ENCODE measurements at places on chromosomes 2 and 18. TPM values are rescaled to one million over a fixed set of nuclear protein-coding genes. Genes with fewer than 3 reads are reported as not detected.
A peak's percentile ranks its signal among the peaks of the same experiment; 100 is the strongest.

DNA sequence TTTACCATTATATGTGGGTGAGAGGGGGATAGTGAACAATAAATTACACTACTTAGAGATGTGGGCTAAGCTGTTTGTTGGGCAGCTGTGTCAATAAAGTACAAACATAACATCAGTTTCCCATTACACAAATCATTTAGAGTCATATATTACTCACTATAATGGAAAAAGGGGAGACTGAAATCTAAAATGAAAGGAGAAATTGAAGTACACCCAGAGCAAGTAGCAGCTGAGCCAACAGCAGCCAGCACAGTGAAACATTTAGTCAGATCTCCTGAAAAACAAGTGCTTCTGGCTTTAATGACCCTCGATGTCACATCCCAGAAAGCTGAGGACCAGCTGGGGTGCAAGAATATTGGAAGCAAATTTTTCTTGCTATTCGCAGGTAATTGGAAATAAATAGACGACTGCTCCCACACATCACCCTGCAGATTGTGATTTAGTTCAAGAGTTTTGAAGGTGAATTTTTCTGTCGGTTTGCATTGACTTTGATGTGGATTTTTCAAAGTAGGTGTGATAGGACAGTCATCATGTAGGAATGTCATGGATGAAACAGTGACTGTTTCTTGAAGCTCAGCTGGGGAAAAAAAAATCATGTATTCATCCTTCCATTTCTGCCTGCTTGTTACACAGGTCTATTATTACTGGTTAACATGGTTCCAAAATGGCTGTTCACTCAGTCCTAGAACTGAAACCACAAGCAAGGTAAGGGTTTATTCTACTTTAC lies 1607.3 kb upstream of the CELF4 start:
- H3K4me1 ChIP-seq, result no peaks in the 10 kb centered on the region
- H3K4me3 ChIP-seq, result no peak overlapping the region
- no peak for DNase-seq
- H3K36me3 ChIP-seq, result no peaks in the 10 kb centered on the region

The GALNT14 gene
- total RNA-seq, result 6.0 TPM

DNA sequence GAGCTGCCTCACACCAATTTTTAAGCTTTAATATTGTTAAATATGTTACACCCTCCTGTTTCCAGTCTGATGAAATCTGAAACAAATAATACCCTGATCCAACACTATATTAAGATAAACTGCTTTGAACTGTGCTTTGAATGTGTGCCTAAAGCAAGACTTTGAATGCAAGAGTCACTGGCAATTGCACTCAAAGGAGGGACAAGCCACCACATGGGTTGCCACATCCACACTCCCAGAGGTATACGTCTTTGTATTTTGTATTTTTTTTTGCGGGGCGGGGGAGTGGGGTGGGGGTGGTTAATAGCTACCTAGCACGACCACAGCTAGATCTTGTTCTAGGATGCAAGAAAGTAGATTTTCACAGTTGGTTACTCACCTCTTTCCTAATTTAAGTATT lies 1.8 kb upstream of the ZEB2 start:
- no peaks in the 10 kb centered on the region for H3K27me3 ChIP-seq
- H3K36me3 ChIP-seq, result no peaks in the 10 kb centered on the region
- H3K4me1 ChIP-seq, result peaks cover 33% of the 10 kb centered on the region
- DNase-seq, result no peak
- H3K27ac ChIP-seq, result no peak overlapping the region

The GKN1 gene
- not detected for total RNA-seq

GRCh38 chr2:203743441-203743981 lies 37.1 kb downstream of the CD28 start:
- DNase-seq, result no peak
- peaks cover 5% of the 10 kb centered on the region for H3K4me1 ChIP-seq
- no peak overlapping the region for H3K27ac ChIP-seq
- no peaks in the 10 kb centered on the region for H3K27me3 ChIP-seq
- H3K4me3 ChIP-seq, result no peak overlapping the region

- no peaks in the 10 kb centered on the region for H3K4me1 ChIP-seq
- no peak overlapping the region for H3K27ac ChIP-seq
- H3K36me3 ChIP-seq, result no peaks in the 10 kb centered on the region
- H3K4me3 ChIP-seq, result no peak overlapping the region
- H3K27me3 ChIP-seq, result no peaks in the 10 kb centered on the region
- no peak for DNase-seq
These were observed 512.3 kb upstream of the RAB6C start for GRCh38 chr2:129467012-129467779.

DNA sequence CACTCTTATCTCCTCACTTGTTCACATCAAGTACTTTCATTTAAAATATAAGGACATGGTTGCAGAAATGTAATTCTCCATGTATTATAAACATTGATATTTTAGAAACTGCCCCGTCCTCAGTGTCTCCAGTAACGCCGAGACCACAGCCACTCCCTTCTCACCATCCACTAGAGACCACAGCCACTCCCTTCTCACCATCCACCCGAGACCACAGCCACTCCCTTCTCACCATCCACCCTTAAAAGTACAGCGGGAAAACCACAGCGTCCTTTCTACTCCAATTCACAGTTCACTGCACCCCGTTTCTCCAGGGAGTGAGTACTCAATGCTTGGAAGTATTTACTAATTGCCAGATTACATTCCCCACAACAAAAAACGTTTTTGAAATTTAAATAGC lies 1452.2 kb upstream of the ACVR2A start:
- no peaks in the 10 kb centered on the region for H3K36me3 ChIP-seq
- H3K4me1 ChIP-seq, result peaks cover 6% of the 10 kb centered on the region
- H3K27me3 ChIP-seq, result no peaks in the 10 kb centered on the region
- no peak for DNase-seq

GRCh38 chr2:95551055-95551568 lies 40.7 kb upstream of the TRIM43 start:
- H3K27ac ChIP-seq, result no peak overlapping the region
- no peak overlapping the region for H3K4me3 ChIP-seq
- no peaks in the 10 kb centered on the region for H3K4me1 ChIP-seq
- no peaks in the 10 kb centered on the region for H3K27me3 ChIP-seq
- DNase-seq, result no peak

The UNC80 gene
- 0.93 TPM for total RNA-seq

- no peaks in the 10 kb centered on the region for H3K4me1 ChIP-seq
- H3K36me3 ChIP-seq, result no peaks in the 10 kb centered on the region
- DNase-seq, result peak; percentile 53
- no peak overlapping the region for H3K4me3 ChIP-seq
These were observed 6.5 kb downstream of the CTLA4 start for GRCh38 chr2:203873921-203874631.

- DNase-seq, result no peak
- peaks cover 34% of the 10 kb centered on the region for H3K36me3 ChIP-seq
- H3K4me1 ChIP-seq, result peaks cover 5% of the 10 kb centered on the region
- no peak overlapping the region for H3K27ac ChIP-seq
These were observed 785 bp downstream of the ZNF892 start for GRCh38 chr2:95208106-95208505.
